ENCODE measurements at places on chromosomes 1 and 21.

DNA sequence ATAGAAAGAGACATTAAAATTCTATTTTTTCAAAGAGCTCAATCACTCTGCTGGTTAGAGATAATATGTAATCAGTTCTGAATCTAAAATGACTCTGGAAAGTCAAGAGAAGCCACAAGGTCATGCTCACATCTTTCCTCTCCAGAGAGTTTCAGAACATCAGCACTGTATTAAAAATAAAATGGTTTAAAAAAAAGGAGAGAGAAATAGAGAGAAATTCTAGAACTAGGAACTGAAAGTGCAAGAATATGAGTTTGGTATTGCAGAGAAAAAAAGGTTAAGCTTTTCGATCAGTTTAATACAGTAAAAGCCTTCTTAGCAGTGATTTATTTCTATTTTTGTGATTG lies 44.0 kb upstream of the DIPK1A start:
- DNase-seq, result no peak

GRCh38 chr1:191675856-191676783 lies 482.1 kb upstream of the RGS18 start:
- no peak for DNase-seq

DNA sequence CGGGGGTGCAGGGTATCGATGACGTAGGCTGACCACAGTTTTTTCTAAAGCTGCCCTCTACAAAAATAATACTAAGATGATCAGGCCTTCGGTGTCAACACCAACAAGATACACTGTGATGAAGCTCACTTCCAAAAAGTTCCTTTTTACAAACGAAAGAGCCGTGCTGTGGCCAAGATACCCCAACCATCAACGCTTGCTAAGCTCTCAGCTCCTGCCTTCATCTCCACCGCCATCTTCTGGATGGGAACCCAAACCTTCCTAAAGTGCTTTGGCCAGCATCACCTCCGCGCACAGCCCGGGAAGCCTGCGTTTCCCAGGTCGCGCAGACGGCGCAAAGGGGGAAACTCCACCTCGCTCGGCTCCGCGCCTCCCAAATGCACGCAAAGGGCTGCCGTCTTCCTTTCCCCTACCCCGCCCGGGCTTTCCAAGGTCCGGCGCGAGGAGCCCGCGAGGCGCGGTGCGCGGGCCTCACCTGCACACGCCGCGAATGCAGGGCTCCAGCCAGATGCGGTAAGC lies 541 bp downstream of the USP48 start:
- DNase-seq, result peak; percentile 3

DNA sequence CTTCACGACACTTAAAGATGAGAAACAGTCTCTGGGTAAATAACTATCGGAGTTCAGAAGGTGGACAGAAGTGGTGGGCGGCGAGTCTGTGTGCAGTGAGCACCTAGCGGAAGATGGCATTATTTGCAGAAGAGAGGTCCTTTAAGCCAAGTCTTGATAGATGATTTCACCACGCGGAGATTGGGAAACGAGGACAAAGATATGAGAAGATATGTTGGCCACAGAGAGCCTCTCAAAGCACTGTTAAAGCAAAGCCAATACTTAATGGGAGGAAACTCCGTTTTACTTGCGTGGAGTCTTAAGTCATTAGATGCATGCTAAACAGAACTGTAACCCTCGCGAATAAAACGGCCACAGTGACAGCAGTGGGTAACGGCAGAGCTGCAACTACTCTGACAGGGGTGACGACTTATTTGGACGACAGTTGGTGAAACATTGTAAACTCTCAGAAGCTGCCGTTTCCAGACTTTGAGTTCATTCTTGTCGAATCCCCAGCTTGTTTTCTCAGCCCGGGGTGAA lies 577 bp upstream of the CEP350 start:
- peak; percentile 15 for DNase-seq

GRCh38 chr1:21628798-21629393 lies 40.3 kb downstream of the RAP1GAP start:
- no peak for DNase-seq

- no peak for DNase-seq
These were observed 37.4 kb downstream of the RAB3B start for GRCh38 chr1:51953079-51953478.

GRCh38 chr1:166915941-166916340 lies 39.9 kb upstream of the TADA1 start:
- DNase-seq, result no peak

GRCh38 chr1:83500987-83501591 lies 497.8 kb downstream of the TTLL7 start:
- DNase-seq, result no peak

DNA sequence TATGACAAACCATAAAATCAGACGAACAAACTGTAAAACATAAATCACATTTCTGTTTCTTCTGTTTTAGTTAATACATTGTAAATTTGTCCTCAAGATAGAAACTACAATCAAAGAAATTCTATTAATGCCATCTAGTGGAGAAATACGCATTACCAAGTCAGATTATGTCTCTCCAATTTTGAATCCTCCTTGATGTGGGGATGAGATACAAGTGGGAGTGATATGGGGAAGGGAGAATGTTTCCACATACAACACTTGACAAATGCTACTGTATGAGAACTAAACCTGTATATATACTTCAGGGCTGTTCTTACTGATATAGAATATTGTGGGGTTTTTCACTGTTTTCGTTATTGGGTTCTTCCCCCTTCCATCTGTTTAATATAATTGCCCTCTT lies 2.6 kb downstream of the HFM1 start:
- DNase-seq, result no peak

DNA sequence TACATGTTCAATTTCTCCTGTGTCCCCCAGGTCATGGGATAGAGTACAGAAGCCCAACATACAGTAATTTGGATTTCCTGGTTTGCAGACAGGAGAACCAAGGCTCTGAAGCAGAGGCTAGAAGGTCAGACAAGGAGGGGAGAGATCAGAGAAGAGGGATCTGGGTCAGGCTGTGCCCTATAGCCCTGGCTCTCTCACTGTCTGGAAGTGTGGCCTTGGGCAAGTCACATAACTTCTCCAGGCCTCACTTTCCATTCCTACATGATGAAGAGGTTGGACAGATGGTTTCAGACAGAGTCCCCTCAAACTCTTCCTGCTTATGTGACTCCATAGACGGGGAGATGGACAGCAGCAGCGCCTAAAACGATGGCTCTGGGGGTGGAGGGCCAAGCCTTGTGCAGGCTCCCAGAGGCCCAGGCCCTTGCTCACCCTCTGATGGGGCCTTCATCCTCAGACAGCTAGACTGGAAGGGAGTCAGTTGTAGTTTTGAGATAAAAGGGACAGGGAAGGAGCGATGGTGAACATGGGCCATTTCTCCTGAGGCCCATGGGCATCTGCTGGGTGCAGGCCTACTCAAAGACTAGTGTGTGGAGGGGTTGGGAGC lies 2.9 kb downstream of the TRIM62 start:
- DNase-seq, result no peak

GRCh38 chr1:182453631-182454030 lies 3.7 kb downstream of the RGSL1 start:
- DNase-seq, result no peak

- no peak for DNase-seq
These were observed 54.2 kb downstream of the NMNAT2 start for GRCh38 chr1:183363972-183364371.

DNA sequence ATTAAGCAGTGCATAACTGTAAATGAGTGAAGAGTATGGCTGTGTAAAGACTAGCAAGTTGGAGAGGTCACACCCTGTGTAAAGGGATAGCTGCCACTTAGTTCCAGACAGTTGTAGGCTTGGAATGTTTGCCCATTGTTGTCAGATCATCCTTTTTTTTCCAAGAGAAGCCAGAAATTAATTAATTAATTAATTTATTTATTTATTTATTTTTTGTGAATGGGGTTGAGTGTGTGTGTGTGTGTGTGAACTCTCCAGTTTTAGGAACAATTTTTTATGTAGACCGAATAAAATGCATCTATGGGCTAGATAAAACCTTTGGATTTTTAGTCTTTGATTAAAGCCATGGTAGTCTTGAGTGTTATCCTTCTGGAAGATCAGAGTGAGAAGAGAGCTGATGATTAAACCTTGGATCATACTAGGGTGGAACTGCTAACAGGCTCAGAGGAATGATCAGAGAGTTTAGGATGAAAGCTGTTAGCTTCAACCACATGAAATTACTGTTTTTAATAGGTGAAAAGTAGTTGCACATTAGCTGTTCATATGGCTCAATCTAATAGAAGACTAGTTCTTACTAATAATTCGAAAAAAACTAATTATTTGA lies 58.4 kb downstream of the OSBPL9 start:
- DNase-seq, result no peak

All from stimulated activated CD8-positive, alpha-beta memory T cell treated with anti-CD3 and anti-CD28 coated beads, Interleukin-15, amount 100 ng/mL, for 1 hour (primary cell).